Stimulated activated CD8-positive, alpha-beta memory T cell treated with anti-CD3 and anti-CD28 coated beads, Interleukin-15, amount 100 ng/mL, for 24 hours (primary cell): ENCODE measurements at places on chromosomes 7 and 10.

DNA sequence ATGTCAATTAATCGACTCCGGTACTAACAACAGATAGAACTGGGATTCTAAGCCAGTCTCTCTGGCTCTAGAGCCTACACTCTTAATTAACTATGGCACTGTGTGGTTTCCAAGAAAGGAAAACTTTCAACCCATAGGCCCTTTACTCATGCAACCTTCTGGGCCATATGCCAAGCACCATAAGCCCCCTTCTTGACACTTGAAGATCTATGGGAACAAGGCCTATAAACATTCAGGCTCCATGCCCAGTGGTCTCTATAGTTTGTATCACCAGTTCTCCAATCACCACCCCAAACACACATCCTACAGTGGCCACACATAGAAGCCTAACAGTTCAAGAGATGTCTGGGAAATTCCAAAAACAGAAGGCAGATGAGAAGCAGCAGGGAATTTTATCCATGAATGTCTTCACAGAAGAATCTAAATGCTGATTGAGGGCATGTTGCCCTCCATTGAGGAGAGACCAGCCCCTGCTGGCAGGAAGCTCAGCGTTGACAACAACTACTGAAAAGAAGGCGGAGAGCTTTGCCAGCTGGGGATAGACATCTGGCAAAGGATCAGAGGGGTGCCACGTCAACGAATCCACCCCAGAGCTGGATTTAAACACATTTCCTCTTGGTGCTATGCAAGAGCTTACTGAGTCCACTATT, 64.4 kb downstream of the GRM3 start:
- no peak for DNase-seq

DNA sequence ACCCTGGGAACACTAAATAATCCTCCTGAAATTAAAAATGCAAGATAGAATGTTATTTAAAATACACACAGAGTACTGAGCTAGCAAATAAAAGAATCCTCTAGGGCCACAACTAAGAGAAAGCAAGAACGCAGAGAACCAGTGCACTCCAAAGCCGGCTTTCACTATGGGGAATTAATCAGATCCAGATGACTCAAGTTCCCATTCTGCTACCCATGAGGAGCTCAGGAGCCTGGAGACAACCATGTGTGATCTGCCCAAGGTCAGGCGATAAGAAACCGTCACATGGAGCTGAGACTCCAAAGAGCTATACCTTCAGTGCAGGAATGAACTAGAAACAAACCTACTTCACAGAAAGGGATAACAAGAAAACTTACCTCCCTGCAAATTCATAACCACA, 19.5 kb upstream of the CYREN start:
- DNase-seq: no peak

- DNase-seq: no peak
Measured at GRCh38 chr10:50625649-50626132, 1.9 kb upstream of the SGMS1 start.

DNA sequence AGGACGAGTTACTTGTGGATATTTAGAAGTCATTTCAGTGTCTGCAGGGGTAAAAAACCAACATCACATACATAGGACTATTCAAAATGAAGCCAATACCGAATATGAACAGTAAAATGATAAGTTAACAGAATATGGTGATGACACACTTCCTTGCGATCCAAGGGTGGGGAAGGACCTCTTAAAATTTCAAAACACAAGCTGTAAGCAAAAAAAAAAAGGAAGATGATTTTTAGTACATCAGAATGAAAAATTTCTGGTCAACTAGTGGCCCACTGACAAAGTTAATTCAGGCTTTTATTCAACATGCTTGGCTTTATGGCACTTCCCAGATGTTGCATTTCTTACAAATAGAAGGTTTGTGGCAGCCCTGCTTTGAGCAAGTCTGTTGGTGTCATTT, 19.0 kb upstream of the GALNTL5 start:
- DNase-seq: no peak

DNA sequence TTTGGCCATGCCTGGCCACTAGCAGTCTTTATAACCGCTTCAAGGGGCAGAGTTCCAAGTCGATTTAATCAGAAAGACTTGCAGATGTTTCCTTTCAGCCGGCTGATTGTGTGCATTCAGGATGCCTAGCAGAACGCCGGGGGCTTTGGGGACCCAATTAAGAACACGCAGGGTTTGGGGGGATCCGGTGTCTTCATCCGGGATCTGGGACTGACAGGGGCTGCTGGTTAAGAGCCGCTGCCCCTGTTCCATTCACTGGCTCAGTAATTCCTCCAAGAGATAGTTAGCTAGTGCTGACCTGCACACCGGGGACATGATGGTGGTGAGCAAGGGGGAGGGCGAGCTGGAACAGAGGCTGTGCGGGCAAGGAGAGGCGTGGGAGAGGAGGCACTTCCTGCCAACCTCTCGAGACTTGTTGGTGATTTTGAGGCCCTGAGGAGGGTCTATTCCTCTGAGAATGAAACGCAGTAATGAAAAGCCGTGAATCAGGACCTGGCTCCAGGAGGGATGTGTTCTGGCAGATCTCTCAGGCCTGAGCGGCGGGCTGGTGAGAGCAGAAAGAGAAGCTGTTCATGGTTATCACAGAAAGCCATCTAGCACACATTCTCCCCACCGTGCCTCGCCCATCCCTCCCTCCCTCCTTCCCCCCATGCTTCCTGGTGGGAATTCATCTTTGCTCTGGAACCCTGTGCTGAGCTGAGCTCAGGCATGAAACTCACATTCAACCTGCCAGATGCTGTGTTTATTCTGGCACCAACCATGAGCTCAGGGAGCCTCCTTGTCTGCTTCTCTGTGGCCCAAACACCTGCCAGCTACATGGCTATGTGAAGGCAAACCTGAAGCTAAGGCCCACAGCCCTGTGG, 152.0 kb downstream of the CCDC3 start:
- no peak for DNase-seq

DNA sequence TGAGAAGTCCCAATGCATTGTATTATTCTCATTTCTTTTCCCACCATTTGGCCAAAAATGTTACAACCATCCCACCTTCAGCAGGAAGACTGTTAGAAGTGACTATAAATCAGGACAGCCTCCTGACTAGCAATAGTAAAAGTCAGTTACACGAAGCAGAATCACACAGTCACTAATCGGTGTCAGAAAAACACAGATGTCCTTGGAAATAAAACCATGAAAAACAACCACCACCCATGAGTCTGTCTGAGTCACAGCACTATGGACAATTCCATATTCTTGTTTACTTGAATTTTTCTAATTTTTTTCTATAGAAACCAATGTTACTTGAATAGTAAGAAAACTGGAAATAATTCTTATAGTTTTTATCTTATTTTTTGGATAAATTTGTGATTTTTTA, 81.9 kb upstream of the FRMD4A start:
- DNase-seq: no peak

GRCh38 chr10:47206449-47207280, 93.3 kb upstream of the GDF10 start:
- no peak for DNase-seq

GRCh38 chr7:142146124-142146523, 34.6 kb downstream of the MGAM2 start:
- DNase-seq: no peak

- no peak for DNase-seq
Measured at GRCh38 chr7:99863847-99864440, 12.9 kb downstream of the OR2AE1 start.

GRCh38 chr10:91201213-91201996, 19.1 kb upstream of the PCGF5 start:
- DNase-seq: no peak

DNA sequence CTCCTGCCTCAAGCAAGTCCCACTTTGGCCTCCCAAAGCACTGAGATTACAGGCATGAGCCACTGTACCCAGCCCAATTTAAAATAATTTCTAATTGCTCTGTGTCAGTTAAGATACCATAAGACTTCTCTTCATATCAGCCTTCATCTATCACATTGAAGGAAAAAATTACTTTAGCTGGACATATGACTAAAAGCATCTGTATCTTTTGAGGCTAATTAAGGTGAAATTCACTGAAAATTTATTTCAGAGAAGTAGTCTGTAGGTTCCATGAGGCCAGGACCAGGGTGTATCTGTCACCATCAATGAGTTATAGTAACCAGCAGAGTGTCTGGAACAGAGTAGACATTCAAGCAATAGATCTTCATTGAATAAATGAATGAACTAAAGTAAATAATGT, 205.2 kb upstream of the PHYHIPL start:
- no peak for DNase-seq

GRCh38 chr10:131925011-131925649, 24.3 kb downstream of the PPP2R2D start:
- no peak for DNase-seq

DNA sequence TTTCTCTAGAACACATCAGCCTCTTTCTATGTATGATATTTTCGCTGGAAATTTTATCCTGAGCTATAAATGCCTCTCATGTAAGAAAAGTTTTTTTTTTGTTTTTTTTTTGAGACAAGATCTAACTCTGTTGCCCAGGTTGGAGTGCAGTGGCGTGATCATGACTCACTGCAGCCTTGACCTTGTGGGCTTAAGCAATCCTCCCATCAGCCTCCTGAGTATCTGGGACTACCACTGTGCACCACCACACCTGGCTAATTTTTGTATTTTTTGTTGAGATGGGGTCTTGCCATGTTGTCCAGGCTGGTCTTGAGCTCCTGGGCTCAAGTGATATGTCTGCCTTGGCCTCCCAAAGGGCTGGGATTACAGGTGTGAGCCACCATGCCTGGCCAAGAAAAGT, 80.4 kb downstream of the ADK start:
- DNase-seq: no peak

DNA sequence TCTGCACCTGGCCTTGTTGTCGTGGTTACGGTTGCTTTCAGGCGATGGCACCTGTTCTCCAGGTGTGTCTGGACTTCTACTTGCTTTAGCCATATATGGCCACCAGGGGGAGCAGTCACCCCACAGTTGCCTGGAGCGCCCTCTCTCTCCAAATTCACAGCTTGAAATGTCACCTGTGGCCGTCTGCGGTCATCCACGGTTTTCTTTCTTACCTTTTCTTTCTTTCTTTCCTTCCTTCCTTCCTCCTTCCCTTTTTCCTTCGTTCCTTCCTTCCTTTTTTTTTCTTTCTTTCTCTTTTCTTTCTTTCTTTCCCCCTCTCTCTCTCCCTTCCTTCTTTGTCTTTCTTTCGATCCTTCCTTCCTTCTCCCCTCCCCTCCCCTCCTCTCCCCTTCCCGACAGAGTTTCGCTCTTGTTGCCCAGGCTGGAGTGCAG, 150.5 kb upstream of the VKORC1L1 start:
- peak; percentile 18 for DNase-seq

- DNase-seq: no peak
Measured at GRCh38 chr7:101161692-101162471, 3.5 kb downstream of the VGF start.

GRCh38 chr7:41439515-41439879, 263.4 kb downstream of the INHBA start:
- no peak for DNase-seq

GRCh38 chr10:29596826-29597225, 37.9 kb downstream of the SVIL start:
- DNase-seq: no peak

GRCh38 chr10:16745061-16745460, 72.2 kb downstream of the RSU1 start:
- DNase-seq: no peak

GRCh38 chr7:149873074-149873969, at the start of gene ATP6V0E2:
TSS of gene ATP6V0E2 (plus strand) at chr7:149873969. CDS start at chr7:149874066, 97 bp downstream.
- DNase-seq: peak; percentile 74

GRCh38 chr7:96004578-96004977, 232.2 kb downstream of the DYNC1I1 start:
- DNase-seq: no peak

GRCh38 chr7:96591159-96591899, 118.3 kb downstream of the SEM1 start:
- no peak for DNase-seq

GRCh38 chr7:148669927-148670326, 28.8 kb upstream of the CUL1 start:
- DNase-seq: no peak

GRCh38 chr7:65371468-65371867, 2.2 kb upstream of the ZNF92 start:
- no peak for DNase-seq

DNA sequence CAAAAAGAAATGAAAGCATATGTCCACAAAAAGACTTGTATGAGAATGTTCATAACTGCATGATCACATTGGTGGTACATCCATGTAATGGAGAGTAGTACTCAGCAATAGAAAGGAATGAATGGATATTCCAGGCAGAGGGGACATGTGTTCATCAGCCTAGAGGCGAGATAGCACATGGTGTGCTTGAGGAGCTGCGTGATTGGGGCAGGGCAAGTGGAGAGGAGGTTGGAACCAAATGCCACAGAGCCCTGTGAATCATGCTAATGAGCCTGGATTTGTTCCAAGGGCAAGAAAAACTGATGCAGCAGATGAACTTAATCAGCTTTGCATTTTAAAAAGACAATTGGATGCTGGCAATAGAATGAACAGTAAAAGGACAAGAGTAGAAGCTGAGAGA, 73.3 kb downstream of the C10orf90 start:
- no peak for DNase-seq

DNA sequence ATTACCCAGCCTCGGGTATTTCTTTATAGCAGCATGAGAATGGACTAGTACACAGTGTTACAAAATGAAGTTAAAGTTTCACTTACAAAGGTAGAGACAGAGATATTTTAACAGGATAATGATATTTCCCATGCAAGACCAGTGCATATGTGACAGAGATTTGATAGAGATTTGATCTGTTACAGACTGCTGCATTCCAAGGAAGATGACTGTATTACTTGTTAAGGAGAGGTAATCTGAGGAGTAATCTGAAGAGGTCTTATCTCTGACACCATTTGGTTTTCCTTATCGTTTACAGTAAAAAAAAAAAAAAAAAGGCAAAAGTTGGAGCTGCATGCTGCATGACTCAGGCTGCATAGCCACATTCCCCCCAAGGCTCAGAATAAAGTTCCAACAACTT, 289.6 kb downstream of the POM121L12 start:
- DNase-seq: no peak

DNA sequence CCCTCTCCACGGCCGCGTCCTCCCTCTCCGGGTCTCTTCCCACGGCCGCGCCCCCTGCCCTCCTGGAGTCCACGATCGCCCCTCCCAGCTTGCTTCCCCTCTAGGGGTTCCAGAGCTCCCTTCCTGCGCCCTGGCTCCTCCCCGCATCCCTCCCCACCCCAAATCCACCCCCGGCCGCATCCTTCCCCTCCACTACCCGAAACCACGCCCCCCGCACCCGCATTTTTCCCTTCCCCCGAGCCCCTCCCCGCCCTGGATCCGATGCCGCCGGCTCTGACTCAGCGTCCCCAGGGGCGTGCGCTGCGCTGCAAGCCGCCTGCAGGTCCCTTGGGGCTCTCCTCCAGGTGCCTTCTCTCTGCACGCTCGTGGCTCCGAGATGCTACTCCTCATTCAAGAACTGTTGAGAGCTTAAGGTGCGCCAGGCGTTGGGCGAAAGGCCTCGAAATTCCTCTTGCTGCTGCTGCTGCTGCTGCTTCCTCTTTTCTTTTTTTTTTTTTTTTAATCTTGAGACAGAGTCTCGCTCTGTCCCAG, 372 bp upstream of the TMEM130 start:
- DNase-seq: peak; percentile 44

GRCh38 chr7:115332691-115333090, 410.8 kb downstream of the MDFIC start:
- no peak for DNase-seq
